Effector memory CD4-positive, alpha-beta T cell (primary cell): ENCODE measurements at places on chromosomes 3 and 15.

DNA sequence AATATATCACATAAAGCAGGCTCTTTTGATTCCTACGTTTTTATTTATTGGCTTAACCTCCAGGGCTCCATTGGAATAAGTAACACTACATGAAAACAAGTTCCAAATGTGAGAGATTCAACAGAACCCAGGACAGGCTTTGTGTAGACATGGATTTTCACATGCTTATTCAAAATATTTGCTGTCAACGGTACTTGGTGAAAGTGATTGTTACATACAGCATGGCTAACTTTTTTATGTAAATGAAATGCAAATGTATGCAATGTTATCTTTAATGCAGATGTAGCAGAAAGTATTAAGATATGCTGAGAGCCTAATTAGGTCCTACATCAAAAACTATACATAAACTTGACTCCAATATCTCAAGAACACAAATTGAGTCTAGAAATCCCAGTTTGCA lies 212.0 kb downstream of the RORA start:
- DNase-seq = no peak

DNA sequence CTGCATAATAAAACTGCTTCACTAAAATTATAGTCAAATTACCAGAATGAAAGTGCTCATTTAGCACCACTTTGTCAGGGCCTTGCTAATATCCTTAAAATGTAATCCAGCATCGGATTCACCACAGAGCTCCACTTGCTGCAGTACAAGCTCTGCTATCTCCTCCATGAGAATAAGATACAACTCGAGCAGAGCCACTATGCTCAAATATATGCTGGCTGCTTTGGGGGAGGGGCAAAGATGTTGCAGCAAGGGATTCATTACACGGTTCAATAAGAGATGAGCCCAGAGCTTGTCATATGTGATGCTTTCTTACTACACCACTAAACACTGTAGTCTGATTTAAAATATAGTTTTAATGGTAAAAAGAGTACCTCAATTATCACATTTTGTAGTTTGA lies 72.2 kb downstream of the DLG1 start:
- DNase-seq = no peak

- no peak for DNase-seq
These were observed 8.0 kb downstream of the IGSF10 start for GRCh38 chr3:151452841-151453240.

DNA sequence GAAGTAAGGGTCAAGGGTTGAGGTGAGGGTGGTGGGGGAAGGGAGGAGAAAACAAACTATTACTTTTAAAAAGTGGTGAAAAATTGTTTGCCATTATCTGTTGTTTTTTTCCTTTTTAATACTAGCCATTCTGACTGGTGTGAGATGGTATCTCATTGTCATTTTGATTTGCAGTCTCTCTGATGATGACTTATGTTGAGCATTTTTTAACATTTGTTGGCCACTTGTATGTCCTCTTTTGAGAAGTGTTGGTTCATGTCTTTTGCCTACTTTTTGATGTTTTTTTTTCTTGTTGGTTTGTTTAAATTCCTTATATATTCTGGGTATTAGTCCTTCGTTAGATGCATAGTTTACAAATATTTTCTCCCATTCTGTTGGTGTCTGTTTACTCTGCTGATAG lies 185.9 kb upstream of the ANKRD28 start:
- no peak for DNase-seq

- no peak for DNase-seq
These were observed 99.1 kb downstream of the TUSC7 start for GRCh38 chr3:116808725-116809124.

DNA sequence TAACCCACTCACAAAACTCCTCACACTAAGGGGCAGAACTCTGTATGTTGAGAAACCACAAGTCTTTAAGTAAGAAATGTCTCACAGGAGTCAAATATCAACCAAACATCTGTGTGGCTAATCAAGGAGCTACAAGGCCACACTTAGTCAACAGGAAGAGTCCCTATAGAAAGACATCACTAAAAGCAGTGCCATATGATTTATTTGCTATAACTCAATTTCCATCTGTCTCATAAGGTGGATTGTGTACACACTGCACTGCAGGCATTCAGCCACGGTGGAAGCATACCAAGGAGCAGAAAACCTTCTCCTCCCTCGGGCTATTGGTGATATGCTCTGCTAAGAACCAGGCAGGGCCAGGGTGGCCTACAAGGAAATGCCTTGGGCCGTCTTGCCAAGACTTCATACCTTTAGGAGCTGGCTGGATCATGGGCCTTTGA lies 197.6 kb upstream of the CFAP20DC start:
- DNase-seq = no peak

- no peak for DNase-seq
These were observed 97.8 kb upstream of the RPL32 start for GRCh38 chr3:12939137-12939536.

- DNase-seq = no peak
These were observed 867.1 kb downstream of the IGSF11 start for GRCh38 chr3:118167571-118167970.

- DNase-seq = no peak
These were observed 58.2 kb downstream of the C3orf70 start for GRCh38 chr3:185094697-185095096.

DNA sequence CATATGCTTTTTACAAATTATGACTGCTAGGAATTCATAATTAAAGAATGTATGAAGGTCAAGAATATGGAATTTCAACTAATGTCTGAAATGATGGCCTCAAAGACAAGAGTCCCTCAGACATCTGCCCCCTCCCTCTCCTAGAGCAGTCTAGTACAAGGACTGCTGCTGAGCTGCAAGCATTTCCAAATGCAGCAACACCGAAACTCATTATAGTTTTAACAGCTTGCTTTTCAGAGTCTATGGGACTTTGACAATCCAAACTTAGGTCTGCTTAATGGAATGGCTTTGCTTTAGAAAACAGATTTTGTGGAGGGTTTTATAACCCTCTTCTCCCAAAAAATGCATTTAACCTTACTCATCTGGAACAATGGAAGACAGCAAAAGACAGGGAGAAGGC lies 115.4 kb downstream of the WDR76 start:
- DNase-seq = no peak

DNA sequence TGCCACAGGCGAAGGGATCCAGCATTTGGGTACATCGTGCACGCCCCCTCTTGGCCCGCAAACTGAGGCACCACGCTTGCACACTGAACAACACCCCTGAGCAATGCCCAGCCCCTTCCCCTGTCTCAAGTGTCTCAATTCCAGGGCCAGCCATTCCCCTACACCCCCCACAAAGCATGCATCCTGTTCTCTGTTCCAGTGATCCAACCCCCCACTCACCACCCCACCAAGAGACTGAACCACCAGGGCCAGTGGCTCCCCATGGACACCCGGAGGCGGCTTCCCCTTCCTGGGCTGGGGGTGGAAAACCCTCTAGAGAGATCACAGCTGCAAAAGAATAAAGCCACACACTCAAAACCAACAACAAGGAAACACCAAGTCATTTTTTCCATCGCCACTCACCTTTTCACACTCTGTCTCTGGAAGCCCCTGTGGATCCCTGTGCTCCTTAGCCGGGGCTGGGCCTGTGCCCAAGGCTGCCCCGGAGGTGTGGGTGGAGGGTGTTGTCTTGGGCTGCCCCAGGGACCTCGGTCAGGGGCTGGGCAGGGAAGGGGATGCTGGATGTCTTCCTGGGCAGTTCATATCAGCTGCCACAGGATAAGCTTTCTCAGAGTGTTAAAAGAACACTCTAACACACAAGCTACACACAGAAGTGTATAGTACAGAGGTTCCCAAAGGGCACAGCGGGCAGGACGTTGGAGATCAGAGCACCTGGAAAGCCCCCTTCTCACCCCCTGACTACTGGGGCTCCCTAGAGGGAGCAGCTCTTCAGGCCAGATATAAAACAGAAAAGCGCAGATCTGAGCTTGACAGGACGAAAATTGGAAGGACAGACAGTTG lies 92.5 kb downstream of the CHSY1 start:
- no peak for DNase-seq

- no peak for DNase-seq
These were observed 15.9 kb upstream of the PLXND1 start for GRCh38 chr3:129622226-129622874.

GRCh38 chr3:16633948-16634347 lies 28.7 kb upstream of the DAZL start:
- DNase-seq = no peak
